ENCODE measurements at places on chromosomes 16 and 17.
A peak's percentile ranks its signal among the peaks of the same experiment; 100 is the strongest.

DNA sequence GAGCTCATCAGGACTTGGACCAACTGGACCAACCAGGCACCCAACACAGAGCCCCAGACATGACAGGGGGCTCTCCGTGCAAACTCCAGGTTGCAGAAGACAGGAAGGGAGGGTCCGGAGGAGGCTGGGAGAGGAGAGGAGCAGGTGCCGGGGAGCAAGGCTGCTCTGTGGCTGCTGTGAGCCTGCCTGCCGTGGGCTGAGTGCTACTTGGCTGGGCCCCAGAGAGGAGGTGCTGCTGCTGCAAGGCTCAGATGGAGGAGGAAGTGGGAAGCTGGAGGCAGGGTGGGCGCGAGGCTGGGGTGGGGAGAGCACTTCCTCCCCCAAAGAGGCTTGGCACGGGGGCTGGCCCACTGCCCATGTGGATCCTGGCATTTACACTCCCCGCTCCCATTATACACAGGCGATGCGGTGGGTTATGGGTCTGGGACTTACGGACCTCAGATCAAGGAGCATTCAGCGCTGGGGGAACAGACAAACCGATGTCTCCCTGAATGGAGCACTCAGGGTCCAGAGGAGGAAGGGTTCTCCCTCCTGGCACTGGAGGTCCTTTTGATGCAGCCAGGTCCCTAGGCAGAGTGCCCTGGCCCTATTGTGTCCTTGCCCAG, 15.9 kb downstream of the EPOP start:
- peak; percentile 50 for DNase-seq

DNA sequence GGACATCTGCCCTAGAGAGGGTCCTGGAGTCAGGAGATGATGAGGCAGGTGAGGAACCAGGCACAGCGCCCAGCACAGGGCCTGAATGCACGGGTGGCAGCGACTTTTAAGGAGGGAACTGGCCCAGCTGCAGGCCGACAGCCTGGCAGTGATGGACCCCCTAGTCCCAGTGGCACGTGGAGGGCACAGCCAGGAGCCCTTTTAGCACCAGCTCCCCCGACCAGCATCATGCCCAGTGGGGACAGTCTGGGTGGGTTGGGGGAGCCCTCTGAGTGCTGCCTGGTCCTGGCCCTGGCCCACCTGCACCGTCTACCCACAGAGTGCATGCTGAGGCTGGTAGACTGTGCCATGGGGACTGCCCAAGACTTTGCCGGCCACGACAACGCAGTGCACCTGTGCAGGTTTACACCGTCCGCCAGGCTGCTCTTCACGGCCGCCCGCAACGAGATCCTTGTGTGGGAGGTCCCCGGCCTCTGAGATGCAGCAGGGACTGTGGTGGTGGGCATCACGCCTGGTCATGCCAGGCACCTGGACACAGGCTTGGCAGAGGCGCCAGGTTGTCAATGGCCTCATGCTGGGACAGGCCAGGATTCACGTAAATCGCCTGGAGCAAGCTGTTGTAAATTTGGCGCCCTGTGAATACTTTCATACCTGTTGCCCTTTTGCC, 686 bp upstream of the RHOT2 start:
- no peak for DNase-seq

- DNase-seq, result no peak
Observed at GRCh38 chr17:71580220-71580619, 540.6 kb upstream of the SOX9 start.

- no peak for DNase-seq
Observed at GRCh38 chr17:80749611-80750010, 205.0 kb downstream of the RPTOR start.

DNA sequence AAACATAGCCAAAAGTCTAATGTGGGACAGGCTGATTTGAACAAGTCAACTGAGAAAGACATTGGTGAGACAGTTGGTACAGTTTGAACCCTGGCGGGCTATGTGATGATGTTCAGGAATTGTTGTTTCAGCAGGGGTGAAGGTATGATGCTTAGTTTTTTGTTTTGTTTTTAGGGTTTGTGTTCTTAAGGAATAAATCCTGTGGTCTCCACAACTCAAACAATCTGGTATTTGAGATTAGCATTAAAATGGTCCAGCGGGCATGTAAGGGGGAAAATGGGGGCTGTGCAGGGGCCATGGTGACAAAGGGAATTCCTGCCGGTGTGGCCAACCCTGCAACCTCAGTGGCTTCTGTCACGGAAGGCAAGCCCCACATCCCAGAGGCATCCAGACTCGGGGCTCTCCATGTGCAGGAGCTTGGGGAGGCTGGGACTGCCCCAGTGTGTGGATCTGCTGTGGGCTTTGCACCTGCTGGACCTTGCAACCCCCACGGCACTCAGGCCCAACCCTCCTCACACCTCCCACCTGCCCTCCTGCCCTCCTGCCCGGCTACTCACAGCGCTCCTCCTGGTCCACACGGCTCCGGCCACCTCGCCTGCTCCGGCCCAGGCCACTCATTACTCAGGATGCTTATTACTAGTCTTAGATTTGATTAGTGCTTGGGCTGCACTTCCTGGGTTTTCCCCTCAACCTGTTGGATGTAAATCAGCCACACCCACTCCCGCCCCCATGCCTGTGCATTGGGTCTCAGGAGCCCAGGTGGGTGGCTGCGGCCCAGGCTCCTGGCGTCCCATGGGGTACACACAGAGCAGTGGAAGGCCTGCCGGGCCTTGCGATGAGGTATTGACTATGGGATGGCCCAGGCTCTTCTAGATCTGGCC, at the start of gene TNFRSF13B:
Gene TNFRSF13B, minus strand, starts transcription at position 661 of the 881 bp plus-strand sequence. Its CDS starts 43 bp downstream, at position 618.
- DNase-seq, result no peak

GRCh38 chr17:61447358-61447757, 4.9 kb upstream of the TBX4 start:
- DNase-seq, result no peak

DNA sequence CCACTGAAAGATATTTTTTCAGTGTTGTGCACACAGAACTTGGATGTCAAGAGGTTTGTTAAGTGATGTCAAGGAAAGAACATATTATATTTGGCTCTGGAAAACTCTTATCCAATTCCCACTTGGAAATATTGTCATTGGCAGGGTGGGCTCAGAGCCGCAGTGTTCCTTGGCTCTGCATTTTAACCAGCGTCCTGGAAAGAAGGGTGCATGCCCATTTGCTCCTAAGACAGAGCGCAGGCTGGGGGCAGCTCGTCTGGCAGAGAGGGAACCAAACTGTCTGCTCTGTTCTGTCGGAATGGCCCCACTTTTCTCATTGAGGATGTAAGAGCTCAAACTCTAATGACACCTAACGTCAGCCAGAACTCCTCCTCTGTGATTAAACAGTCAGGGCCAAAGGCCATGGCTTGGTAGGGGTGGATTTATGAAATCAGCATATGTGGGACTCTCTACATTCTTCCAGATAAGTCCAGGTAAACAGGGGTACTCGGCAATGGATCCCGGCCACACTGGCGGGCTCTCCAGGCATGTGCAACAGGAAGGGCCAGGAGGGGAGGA, 18.0 kb downstream of the SLC47A1 start:
- no peak for DNase-seq

DNA sequence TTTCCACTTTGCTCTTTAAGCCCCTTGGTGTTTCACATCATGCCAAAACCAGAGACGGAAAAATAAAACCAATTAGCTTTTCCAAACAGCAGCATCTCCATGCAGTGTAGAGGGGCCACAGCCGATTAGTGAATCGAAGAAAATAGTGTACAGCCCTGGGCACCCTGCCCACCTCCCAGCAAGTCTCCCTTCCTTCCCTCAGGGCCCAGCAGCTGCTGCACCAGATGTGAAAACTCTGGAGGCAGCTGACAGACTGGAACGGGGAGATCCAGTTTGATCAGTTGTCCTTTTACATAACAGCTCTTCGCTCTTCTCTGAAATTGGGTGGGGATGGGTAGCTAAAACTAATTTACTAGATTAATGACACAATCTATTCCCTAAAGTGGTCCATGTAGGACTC, 19.3 kb downstream of the TMEM11 start:
- DNase-seq, result peak; percentile 9

DNA sequence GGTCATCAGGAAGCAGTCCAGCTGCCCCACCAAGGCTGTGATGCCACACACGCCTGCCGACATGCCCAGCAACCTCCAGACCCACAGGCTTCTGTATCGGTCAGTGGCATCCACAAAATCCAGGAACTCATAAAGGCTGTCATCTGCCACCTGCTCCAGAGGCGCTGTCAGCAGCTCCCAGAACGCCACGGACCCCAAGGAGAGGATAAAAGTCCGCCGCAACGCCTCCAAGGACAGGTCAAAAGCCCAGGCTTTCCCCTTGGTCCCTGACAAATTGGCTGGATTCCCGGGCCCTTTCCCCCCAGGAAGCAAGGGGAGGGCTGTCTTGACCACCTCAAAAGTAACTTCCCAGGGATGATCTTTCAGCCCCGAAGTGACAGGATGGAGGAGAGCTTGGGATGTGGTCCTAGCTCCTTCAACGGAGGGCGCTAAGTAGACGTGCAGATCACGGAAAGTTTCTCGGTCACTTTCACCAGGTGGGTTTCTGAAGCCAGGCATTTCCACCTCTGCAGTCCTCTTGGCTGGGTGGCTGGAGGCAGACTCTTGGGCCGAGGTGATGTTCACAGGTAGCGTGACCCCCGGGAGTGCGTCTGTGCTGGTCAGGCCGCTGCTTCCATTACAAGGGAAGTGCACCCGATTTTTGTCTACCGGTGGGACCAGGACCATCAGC, 854 bp downstream of the MFSD6L start:
- no peak for DNase-seq

- no peak for DNase-seq
Observed at GRCh38 chr16:57242650-57243049, 2.4 kb upstream of the ARL2BP start.

DNA sequence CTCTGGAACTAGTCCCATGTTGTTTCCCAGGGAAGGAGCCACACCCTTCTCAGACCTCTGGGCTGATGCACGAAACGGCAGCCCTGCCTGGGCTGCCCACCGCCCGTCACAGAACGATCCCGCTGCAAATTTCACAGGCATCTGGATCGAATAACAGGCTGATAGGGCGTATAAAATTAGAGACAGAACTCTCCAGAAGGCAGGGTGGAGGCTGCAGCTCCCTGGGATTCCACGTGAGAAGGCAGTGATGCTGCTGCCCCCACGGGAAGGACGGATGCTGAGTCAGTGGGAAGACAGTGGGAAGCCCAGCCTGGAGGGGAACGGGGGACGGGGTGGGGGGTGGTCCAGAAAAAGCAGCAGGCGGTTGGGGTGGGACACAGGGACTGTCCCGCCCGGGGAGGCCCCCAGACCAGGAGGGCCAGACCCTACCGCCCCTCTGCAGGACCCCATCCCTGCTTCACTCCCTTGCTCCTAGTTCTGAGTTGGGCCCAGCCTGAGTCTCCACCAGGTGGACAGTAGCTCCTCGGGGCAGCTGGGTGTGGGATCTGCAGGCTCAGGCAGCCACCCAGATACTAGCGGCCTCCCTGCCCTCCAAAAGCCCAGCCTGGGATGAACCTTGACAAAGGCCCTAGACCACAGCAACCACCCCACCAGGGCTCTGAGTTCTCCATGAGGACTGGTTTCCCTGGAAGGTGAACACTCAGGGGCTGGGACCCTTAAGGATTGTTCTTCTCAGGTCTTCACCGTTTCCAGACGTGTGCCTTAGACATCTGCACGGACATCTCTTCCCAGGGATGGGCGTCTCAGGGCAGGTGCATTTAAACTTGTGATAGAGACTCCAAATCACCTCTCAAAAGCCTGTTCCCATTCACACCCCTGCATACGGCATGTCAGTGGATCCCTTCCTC, 117.8 kb downstream of the METRNL start:
- no peak for DNase-seq

DNA sequence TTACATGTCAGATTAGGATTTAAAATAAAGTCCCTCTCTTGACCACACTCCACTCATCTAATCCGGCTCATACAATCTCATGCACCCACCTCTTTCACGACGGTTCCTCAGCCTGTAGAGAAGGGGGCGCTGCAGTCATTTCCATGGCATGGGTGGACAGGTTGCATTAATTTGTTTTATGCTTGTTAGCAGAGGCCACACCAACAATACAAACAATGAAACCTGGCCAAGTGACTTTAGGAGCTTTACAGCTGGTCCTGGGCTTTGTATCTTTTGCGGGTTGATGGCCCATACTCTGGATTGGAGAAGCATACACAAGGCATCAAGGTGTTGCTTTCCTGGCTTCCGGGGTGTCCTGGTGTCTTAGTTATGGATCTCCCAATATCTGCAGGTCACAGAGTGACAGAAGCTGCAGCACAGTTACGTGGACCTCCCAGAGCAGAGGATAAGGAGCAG, 9.7 kb upstream of the SNF8 start:
- DNase-seq, result no peak

- peak; percentile 59 for DNase-seq
Observed at GRCh38 chr16:9159839-9160550, 68.6 kb downstream of the HAPSTR1 start.

- no peak for DNase-seq
Observed at GRCh38 chr17:81337476-81337879, 42.4 kb upstream of the SLC38A10 start.
